ENCODE measurements at places on chromosomes 3 and 15.
A peak's percentile ranks its signal among the peaks of the same experiment; 100 is the strongest.

DNA sequence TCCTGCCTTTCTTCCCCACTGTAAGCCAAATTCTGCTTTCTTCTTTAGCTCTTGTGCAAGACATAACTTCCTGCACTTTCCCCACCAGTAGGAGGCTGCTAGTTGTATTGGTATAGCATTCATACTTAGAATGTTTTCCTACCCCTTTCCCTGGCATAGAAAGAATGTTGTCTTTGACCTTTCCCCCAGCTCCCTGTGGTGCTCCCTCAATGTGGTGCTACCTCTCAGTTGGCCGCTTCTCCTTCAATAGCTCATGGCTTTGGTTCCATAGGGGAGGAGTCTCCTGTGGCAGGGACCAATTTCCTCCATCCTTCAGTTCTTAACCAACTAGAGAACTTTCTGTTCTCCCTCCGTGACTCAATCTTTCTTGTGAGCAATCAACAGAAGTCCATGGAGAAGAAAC lies 67.5 kb upstream of the AKAP13 start:
- no peak for DNase-seq

DNA sequence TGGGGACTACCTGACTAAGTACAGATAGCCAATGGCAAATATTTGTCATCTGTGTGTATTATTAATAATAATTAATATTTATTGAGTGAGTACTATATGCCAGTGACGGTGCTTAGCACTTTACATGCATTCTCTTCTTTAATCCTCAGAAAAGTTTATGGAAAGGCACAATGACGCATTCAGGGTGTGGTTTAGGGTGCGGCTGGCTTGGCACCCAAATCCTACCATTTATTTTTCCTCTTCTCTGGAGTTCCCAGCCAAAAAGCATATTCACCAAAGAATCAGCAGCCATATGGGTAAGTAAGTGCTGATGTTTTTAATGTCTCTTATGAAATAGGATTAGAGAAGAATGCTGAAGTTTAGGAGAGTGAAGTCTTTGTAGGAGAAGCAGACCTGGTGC lies 140.4 kb upstream of the TP63 start:
- no peak for DNase-seq

DNA sequence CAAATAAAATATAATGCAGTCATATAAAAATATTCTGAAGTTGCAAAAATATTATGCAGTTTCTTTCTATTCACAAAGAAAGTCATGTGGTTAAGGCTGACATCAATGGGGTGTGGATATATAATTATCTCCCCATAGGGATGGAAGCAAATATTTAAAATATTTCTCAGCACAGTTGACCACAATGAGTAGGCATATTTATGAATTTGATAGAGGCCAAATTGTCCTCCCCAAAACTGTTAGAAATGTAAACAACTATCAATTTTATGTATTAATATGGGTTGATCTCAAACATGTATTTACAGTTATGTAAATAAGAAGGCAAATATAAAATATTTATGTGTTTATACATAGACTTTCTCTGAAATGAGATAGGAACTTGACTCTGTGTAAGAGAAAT lies 246.0 kb upstream of the CBLB start:
- DNase-seq = no peak

DNA sequence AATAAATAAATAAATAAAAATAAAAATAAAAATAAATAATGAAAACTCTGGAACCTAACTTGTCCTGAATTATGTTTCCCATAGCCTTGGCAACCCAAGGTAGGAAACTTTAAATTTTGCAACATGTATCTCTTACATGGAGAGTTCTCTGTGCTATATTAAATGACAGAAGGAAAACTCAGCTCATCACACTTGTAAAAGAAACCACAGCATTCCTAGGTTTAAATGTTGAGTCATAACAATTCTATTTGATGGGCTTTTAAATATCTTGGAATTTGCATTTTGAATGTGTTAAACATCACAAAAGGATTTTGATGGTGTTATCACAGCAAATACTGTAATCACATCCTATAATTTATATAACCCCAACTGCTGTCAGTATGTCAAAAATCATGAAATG lies 144.2 kb downstream of the LRTM1 start:
- no peak for DNase-seq

GRCh38 chr3:190321789-190322603 lies at the start of gene CLDN1:
Gene CLDN1 (minus strand): TSS chr3:190322446. CDS start chr3:190322206, 240 bp downstream.
- peak; percentile 59 for DNase-seq

- no peak for DNase-seq
Measured at GRCh38 chr3:114351822-114352145, 58.0 kb downstream of the TIGIT start.

DNA sequence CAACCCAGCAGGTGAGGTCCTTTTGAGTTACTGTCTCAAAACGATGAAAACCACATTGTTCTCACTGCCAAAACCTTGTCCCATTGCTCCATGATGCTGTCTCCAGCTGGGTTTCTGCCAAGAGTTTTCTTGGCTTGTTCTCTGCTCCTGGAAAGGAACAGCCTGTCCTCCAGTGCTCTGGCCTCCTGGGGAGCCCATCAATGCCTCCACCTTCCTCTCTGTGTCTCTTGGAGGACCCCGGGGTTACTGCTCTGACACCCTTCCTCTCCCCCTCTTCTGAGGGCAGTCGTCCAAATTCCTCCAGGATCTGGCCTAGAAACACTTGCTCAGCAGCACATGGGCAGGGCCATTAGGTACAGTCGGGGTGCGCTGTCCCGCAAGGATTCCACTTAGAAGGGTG lies 63.9 kb upstream of the RGMA start:
- no peak for DNase-seq

GRCh38 chr3:170614214-170614966 lies 28.5 kb upstream of the SLC7A14 start:
- DNase-seq = no peak

GRCh38 chr15:82132742-82133141 lies 86.9 kb upstream of the MEX3B start:
- no peak for DNase-seq

- DNase-seq = no peak
Measured at GRCh38 chr3:178537122-178537705, 978 bp downstream of the KCNMB2 start.

GRCh38 chr15:51579012-51579411 lies 43.6 kb downstream of the DMXL2 start:
- DNase-seq = no peak

DNA sequence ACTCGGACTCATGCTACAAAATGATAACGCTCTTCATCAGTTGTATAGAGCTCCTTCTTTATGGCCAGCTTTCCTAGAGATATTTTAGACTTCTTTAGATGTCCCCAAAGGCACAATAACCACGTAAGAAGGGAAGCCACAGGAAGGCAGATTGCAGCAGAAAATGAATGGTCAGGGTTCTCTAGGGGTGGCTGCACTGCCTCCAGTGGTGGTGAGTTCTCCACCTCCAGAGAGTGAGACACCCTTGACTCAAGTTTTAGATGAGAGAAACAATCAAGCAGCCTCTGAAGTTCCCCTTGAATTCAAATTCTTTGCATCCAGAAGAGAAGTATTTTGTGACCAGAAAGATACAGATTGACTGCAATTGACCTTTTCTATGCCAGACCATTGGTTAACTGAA lies 191.5 kb downstream of the TP63 start:
- no peak for DNase-seq

DNA sequence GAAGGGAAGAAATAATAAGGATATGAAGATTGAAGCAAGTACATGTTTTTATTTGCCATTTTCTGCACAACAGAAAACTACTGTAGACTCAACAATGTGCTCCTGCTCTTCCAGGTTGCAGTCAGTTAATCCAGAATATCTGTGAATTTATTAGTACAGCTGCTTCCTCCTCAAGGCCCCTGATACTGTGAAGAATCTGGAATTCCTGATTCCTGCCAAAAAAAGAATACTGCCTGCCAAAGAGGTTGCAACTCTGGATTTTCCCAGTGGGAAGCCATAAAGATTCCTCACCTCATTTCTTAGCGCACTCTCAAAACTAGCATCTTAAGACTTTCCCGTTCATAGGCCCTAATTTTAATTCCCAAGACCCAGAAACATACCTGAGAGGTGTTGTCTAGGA lies 33.6 kb upstream of the LRRC3B start:
- DNase-seq = no peak

- no peak for DNase-seq
Measured at GRCh38 chr15:29083858-29084257, 185.8 kb downstream of the NSMCE3 start.

- no peak for DNase-seq
Measured at GRCh38 chr3:12934431-12934830, 93.1 kb upstream of the RPL32 start.

GRCh38 chr3:67402873-67403272 lies 251.5 kb downstream of the SUCLG2 start:
- DNase-seq = no peak

DNA sequence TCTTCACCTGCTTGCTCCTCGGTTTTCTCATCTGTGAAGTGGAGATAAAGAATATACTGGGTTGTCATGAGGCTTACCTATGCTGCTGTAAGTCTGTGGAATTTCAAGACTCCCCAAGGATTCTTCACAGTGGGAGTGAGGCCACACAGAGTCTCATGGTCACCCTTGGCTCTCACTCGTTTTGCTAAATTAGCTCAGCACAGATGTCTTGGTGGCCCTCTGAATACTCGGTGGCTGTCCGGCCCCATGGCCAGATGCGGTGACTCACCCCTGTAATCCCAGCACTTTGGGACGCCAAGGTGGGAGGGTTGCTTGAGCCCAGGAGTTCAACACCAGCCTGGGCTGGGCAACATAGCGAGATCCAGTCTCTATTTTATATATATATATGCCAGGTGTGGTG lies 5.0 kb upstream of the CHCHD6 start:
- no peak for DNase-seq

GRCh38 chr3:110881069-110881468 lies 190.5 kb upstream of the NECTIN3 start:
- peak; percentile 40 for DNase-seq

DNA sequence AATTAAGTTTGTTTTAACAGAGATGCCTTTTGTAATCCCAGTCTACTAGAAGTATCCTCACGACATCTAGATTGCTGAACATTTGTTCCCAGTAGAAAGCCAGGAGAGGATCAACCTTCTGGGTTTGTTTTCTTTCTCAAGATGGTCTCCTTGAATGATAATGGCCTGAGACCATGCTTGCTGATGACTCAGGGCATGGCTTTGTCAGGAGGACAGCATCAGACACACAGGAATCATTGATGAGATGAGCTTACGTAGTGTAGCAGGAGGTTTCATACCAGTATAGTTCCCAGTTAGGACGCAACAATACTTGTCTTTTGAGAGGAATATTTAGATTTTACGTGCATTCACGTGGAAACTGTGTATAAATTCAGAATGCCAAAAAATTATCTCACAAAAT lies 38.6 kb downstream of the ATP1B3 start:
- no peak for DNase-seq

DNA sequence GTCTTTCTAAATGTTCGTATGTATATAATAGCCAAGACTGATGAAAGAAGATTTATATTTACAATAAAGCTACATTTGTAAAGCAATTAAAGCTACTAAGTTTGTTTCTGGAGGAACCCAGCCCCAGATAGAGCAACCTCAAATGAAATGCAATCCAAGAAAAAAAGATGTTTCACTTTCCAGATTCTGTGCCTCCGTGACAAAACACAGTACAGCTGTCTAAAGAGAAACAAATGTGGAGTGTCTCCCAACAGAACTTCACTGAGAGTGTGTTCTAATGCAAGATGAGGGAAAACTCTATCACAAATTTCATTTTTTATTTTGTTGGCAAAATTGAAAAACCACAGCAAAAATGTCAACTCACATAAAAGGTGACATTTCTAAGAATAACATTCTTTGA lies 317.0 kb downstream of the OCA2 start:
- DNase-seq = no peak

DNA sequence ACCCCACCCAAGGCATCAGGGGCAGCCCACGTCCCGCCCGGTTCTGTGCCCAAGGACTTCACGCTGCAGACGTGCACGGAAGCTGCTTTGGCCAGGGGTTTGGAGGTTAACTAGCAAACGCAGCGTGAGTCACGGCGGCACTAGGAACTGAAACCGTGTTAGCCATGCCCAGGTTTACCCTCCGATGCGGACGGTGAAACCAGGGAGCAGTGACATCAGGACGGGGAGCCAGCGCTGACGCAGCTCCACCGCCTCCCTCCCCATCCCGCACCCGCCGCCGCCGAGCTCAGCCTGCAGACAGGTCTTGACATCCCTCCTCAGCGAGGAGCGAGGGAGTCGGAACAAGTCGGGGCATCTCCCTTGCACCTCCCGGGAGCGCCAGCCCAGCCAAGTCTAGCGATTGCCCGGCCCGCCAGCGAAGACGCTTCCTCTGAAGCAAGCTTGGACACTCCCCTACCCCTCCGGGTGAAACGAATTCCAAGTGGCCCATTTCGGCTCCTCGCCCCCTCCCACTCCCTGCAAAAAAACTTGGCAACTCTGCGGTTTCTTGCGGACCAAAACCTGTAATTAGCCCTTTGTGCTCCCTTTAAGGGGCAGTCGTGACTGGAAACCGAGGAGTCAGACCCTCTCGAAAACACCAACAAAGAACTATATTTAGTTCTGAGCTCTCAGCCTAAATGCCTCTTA lies 1.4 kb upstream of the RAP2B start:
- DNase-seq = peak; percentile 77

- peak; percentile 31 for DNase-seq
Measured at GRCh38 chr15:42737529-42738328, 801 bp upstream of the CDAN1 start.

DNA sequence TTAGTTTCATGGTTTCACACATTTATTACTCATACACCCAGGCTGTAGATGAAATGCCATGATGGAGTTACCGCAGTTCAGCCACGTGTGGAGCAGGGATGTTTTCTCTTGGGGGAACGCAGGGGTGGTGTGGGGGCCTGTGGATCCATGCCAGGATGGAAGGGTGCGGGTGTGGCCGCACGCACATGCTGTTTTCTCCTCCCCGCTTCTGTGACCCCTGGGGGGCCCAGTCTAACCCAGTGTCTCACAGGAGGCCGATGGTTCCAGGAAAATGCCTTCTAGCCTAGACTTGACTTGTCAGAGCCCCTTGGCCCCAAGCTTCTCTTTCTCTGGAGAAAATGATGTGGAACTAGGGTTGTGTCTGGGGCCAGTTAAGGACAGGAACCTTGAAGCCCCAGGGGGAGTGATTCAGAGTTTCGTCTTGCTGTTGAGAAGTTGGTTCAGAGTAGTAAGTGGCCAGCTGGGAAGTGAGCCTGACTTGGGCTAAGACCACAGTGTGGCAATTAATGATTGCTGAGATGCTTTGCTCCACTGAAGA lies 240.4 kb upstream of the BHLHE40 start:
- no peak for DNase-seq

GRCh38 chr3:24443476-24443875 lies 51.2 kb downstream of the THRB start:
- no peak for DNase-seq

- no peak for DNase-seq
Measured at GRCh38 chr3:186094696-186095425, 14.0 kb downstream of the ETV5 start.

GRCh38 chr3:52544937-52545336 lies 8.5 kb downstream of the UQCC5 start:
- DNase-seq = no peak

DNA sequence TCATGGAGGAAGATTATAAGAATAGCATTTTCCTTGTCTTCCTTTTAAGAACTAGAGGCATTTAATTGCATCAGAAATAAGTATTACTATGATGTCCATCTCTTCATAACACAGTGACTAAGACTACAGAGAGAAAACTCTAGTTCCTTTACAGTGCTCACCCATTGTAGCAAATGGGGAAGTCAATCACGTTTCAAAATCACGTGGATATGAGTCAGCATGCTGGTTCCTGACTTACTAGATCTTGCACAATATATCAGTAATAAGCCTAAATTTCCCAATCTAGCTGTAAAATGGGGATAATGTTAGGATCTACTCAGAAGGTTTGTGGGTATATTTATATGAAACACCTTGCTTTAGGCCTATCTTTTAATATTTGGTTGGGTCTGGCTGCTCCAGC lies 254.8 kb upstream of the EOMES start:
- no peak for DNase-seq
